Activated T-helper 17 cell treated with anti-CD3 and anti-CD28 coated beads, Interleukin-2, amount 50 U/mL, for 72 hours (primary cell): ENCODE measurements at places on chromosomes 16 and 17. TPM values are rescaled to one million over a fixed set of nuclear protein-coding genes. Genes with fewer than 3 reads are reported as not detected.
A peak's percentile ranks its signal among the peaks of the same experiment; 100 is the strongest.

DNA sequence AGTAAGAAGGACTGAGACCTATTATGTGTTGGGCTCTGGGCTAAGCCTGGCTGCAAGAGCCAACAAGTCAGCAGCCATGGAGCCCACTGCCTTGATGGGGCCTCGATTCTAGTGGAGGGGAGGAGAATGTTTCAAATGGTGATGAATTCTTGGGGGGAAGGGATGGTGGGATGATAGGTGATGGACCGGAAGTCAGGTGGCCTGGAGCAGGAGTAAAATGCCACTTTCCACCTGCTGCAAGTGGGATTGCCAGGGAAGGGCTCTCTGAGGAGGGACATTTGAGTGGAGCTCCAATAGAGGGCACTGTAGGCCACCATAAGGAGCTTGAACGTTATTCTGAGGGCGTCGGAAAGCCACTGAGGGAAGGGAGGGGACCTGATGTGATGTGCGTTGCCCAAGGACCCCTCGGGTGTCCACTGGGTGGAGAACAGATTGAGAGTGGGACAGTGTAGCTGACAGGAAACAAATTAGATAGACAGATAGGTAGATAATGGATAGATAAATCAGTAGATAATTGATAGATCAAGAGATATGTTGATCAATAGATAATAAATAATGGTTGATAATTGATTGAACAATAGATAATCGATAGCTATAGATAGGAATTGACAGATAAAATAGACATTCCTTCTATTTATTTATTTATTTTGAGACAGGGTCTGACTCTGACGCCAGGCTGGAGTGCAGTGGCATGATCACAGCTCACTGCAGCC lies 18.2 kb upstream of the NXPH3 start:
- peak; percentile 49 for ATAC-seq

- ATAC-seq: peak; percentile 24
Measured at GRCh38 chr17:17146786-17147406, 59.2 kb downstream of the PLD6 start.

DNA sequence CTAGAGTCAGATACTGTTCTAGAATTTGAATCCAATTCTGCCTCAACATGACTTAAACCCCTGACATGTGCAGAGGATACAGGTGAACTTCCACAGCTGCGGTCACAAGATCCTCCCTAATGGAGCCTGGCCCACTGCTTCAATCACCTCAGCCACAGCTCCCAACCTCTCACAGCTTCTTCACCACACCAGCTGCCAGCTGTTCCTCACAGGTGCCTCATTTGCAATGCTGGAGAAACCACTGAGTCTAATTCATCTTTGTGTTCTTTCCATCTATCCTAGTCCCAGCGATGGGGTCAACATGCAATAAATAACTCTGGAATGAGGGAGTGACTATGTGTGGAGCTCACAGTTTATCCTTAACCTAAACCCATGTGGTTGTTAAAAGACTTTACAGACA lies 72.0 kb upstream of the MAF start:
- ATAC-seq: no peak

GRCh38 chr17:82924812-82925211 lies 85.0 kb upstream of the ZNF750 start:
- ATAC-seq: no peak

DNA sequence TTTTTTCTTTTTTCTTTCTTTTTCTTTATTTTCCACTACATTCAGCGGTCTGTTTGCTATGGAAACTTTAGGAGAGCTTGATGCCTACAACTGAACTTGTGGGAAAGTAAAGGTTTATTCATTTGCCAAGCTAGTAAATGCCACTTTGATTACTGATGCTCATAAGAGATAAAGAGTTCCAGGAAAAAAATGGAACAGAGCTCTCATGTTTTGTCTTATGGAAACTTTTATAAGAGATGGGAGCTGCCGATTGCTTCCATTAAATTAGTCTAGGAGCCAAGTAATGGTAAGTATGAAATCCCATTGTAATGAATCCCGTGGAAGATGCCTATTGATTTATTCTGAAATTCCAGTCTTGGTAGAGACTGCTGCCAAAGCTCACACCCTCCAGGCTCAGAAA lies 7.1 kb downstream of the ANKFN1 start:
- ATAC-seq: no peak

DNA sequence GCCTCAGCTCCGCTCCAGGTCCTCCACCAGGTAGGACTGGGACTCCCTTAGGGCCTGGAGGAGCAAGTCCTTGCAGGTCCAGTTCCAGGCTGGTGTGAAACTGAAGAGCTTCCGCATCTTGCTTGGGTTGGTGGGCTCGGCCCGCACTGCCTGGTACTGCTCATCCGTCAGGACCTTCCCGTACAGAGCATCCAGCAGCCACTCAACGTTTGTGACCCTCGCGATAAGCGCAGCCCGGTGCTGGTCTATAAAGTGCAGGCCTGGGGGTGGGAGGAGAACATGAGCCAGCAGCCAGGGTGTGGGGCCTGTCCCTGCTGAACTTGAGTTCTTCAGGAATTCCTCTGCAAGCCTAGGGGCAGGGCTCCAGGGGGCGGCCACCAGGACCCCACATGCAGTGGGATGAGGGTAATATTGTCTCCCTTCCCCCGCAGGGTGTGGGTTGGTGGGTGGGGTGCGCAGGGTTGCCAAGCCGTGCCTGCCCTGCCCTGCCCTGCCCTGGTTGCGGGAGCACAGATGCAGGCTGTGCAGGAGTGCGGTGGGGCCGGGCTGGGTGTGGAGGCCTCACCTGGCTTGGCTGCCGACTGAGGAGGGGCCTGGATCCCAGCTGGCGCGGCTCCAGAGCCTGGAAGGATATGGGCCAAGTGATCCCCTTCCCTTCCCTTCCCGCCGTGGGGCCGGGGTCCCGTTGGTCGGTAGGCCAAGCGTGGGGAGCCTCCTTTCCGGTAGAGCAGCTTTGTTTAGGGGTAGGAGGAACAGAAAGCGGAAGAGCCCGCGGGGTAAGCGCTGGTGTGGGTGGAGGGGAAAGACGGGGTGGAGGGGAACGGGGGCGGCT lies 762 bp downstream of the PYCARD start:
- ATAC-seq: peak; percentile 57

GRAP gene
- 13.1 TPM for total RNA-seq
